COLO829 (cell line): ENCODE measurements at places on chromosomes 5 and 9.

- DNase-seq = no peak
These were observed 491.9 kb upstream of the TUSC1 start for GRCh38 chr9:26170190-26170589.

DNA sequence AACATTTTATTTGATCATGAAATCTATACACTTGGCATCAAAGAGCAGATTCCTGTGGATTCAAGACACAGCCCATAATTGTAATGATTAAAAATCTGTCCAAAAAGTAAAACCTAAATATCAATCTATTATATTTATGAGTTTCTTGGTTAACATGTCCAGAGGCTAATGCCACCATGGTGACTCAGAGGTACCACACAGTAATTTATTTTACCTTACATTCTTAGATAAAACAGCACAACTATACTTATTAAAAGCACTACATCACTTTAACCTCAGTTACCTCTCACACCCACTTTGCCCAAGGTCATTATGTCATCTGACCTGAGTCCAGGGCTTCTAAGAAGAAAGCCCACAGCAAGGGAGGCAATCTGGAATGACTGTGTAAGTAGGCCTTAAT is 519.2 kb downstream of the RASEF start:
- DNase-seq = no peak

DNA sequence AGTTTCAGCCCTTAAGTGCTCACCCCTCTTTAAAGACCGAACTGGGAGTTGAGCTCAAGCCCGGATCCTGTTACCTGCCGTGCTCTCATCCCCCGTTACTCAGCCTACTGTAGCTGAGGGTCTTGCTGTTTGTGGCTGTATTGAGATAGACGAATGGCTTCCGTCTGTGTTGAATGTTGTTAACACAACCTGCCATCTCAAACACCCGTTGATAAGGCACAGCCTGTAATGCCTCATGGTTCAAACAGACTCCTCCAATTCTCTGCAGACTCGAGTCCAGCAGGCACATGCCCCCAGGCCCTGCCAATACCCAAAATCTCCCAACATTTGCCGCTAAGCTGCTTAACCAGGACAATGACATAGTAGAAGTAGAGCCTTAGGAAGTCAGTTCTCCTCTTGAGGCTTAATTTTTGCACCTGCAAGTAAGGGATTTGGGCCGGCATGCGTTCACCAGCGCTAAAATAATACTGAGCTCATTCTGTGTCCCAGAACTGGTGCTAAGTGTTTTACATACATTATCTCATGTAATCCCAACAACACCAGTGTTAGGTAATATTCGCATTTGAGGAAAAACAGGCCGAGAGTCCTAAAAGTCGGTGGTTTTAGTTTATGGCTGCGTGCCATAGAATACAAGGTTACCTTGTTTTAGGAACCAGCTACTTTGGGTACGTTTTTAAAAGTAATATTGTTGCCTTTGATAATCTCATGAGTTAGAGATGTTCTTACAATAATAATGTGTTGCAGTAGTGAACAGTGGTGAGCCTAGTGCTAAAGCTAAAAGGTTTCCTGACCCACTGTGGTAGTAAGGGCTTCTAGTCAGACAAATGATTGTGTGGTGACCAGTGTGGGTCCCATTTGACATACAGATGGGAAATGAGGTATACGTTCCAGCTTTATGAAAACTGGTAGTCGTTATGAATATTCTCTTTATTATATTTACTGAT is 1.5 kb upstream of the RFX3 start:
- no peak for DNase-seq

DNA sequence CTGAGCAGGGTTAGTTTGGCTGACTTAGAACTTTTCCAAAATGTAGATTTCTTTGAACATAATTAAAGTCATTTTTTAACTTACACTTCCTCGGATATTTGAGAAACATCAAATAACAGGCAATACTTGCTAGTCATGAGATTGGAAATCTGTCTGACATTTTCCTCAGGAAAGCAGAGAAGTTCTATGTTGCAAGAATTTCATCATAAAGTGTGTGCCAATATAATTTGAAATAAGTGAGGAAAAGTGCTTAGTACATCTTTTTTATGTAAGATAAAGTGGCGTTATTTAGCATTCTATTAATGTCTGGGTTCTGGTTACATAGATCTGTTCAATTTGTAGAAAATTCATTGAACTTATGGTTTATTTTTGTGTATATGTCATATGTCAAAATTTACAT is 48.7 kb upstream of the C5orf47 start:
- DNase-seq = no peak

- no peak for DNase-seq
These were observed 77.9 kb upstream of the PIK3R1 start for GRCh38 chr5:68137511-68138140.

DNA sequence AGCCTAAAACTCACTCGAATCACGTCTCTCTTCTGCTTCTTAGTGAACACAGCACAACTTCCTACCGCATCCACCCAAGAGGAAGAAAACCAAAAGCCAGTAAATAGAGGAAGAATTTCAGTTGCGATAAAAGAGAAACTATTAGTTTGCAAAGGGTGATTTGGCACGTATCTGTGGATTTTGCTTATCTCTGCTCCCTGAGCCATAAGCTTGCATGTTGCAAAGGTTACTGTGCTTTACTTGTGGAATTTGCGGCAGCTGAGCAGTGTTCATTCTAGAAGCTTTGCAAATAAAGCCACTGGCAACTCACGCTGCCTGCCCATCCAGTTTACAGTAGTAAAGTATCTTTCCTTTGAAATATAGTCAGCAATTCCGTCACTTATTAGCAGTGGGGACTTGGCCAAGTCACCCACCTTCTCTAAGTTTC is 149.0 kb upstream of the PCA3 start:
- no peak for DNase-seq

- peak; percentile 79 for DNase-seq
These were observed 12.9 kb downstream of the RGS14 start for GRCh38 chr5:177370488-177371119.

- no peak for DNase-seq
These were observed 10.6 kb upstream of the F2RL1 start for GRCh38 chr5:76808141-76808691.

- DNase-seq = no peak
These were observed 295.5 kb upstream of the WWC1 start for GRCh38 chr5:167995844-167996425.

GRCh38 chr9:131605770-131606590 is 60.7 kb downstream of the PRRT1B start:
- DNase-seq = no peak

DNA sequence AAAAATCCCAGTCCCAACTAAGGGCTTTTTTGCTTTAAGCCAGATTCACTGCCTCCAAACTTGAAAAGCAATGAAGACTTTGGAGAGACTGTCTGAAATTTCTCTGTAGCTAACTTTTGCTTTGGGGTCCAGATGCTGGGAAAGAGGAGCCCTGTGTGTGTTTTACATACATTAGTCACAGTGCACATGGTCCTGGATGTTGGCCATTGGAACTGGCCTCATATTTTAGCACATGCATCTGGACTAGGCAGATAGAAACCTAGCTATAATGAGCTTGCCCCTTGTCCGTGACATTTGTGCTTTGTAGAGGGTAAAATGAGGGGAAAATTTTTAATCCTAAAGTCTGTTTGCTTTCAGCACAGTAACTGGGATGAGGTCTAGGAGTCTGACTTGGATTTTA is 421.7 kb downstream of the CDK5RAP2 start:
- no peak for DNase-seq

- no peak for DNase-seq
These were observed 32.8 kb downstream of the PCDH1 start for GRCh38 chr5:141845371-141845851.

DNA sequence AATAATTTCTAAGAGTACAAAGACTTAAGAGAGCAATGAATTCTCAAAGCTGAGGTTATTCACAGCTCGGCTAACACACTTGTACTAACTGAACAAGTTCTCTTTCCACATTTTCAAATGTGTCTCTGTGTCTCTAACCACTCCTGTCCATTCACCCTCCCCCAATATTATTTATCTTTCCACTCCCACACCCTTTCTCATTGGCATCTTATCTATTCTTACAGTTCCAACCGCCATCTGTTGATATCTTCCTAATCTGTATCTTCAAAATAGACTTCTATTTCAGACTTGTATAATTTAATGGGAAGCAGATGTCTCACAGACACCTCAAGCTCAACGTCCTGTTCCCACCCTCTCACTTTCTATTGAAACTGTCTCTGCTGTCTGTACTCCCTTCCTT is 205.9 kb downstream of the ANXA1 start:
- DNase-seq = no peak

DNA sequence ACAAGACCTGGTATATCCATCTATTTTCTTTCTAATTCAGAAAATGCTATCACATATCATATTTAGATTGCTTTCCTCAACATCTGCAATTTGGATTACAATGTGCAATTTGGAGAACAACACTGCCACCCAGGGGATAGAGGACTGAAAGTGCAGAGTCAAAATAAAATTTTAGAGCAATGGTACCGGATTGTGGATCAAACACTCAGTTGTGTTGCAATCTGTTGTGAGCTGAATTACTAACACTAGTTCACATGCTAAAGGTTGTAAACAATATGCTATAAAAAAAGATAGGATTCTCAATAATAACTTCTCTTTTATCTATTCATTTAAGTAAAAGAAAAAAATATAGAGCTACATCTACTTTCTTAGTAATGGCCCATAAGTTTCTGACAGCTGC is 11.9 kb upstream of the SRFBP1 start:
- no peak for DNase-seq

GRCh38 chr5:168311061-168311566 is 19.7 kb downstream of the WWC1 start:
- DNase-seq = no peak

- no peak for DNase-seq
These were observed 26.1 kb downstream of the TIMD4 start for GRCh38 chr5:156936972-156937371.

DNA sequence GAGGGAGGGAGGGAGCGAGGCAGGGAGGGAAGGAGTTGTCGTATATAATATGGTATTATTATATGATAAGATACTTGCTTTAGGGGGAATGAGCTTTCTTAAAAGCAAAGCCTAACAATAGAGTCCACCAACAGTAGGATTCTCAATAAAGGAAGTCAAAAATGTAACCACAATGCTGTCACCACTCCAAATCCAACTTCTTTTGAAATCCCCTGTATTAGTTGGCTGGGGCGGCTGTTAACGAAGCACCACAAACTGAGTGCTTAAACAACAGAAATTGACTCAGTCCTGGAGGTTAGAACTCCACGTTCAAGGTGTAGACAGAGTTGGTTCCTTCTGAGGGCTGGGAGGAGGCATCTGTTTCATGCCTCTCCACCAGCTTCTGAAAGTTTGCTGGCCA is 23.1 kb downstream of the GAS1 start:
- no peak for DNase-seq

DNA sequence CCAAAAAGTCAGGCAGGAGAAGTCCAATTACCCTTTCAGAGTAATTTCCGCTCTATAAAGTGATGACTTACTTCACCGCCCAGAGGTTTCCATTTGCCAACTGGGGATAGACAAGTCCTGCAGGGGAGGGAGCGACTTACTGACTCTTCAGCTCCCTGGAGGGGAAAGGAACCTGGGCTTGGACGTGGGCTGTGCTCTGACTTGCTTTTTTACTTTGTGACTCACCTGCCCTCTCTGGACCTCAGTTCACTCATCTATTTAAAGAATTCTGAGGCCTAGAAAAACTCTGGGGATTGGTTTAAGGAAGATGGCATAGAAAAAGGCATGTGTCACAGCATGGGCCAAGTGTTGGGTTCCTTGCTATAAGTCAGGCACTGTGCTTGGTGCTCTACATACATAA is 180.4 kb upstream of the TRIM32 start:
- DNase-seq = no peak

DNA sequence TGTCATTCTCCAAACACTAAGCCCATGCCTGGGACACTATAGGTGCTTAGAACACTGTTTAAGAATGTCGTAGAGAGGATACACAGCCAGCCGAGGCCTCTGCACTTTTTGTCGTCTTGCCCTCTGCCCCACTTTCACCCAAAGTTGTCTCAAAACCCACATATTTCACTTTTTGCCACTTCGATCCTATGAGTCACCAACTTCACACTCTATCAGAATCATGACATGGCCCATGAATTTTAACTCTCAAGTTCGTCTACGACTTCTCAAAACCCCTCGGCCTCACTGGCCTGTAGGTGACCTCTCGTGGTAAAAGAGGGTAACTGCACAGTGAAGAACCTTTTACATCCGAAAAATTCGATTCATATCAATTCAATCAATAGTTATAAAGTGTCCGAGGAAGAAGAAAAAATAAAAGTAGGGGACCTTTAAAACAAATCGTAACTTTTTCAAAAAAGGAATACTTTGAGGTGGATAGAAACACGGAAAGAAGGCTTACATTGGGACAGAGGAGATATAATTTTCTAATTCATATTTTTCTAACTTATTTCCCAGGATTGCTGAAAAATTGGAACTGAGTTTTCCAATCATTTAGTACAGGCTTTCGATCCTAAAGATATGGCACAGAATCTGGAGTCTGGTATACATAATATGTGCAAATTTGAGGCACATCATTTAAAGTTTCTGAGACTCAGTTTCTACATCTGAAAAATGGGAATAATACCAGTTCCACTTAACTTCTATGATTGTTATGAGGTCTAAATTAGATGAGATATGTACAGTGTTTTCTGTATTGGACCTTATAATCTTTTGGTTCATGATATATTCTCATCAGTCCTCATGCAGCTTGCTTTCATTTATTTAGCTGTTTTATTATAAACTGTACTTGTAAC is 122.6 kb downstream of the APBA1 start:
- peak; percentile 87 for DNase-seq

DNA sequence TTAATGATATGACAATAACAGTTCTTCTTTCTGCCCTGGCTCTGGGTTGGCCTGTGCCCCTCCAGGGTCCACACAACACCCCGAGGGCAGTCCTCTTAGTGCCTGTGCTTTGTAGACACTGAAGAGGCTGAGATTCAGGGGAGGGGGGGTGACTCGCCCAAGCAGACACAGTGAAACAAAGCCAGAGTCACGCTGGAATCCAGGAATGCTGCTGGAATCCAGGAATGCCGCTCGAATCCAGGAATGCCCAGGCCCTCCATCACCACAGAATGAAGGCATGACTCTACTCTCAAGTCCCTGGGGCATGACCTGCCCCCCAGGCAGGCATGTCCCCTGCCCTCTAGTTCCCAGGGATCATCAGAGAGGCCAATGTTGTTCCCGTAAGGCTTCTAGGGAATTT is 73.1 kb downstream of the LRSAM1 start:
- DNase-seq = no peak

- no peak for DNase-seq
These were observed 10.9 kb downstream of the PTPN3 start for GRCh38 chr9:109487247-109487646.

GRCh38 chr9:92763721-92764380 is 782 bp downstream of the BICD2 start:
- DNase-seq = no peak

- no peak for DNase-seq
These were observed 4.7 kb upstream of the MYMK start for GRCh38 chr9:133529457-133529856.
